CMK (cell line): ENCODE measurements at places on chromosomes 7 and 10.

- no peak for DNase-seq
Measured at GRCh38 chr10:123102673-123103072, 33.1 kb upstream of the HMX3 start.

GRCh38 chr7:540997-541396, 21.4 kb upstream of the PDGFA start:
- DNase-seq = no peak

DNA sequence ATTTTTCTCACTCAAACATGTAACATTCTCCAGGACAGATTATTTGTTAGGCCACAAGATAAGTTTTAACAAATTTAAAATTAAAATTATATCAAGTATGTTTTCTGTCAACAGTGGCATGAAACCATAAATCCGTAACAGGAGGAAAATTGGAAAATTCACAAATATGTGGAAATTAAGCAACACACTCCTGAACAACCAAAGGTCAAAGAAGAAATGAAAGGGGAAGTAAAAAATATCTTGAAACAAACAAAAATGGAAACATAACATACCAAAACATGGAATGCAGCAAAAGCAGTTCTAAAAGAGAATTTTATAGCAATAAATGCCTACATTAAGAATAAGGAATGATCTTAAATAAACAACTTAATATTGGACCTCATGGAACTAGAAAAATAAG, 147.3 kb downstream of the ZEB1 start:
- DNase-seq = no peak

GRCh38 chr7:104855861-104856260, 158.1 kb upstream of the KMT2E start:
- no peak for DNase-seq

DNA sequence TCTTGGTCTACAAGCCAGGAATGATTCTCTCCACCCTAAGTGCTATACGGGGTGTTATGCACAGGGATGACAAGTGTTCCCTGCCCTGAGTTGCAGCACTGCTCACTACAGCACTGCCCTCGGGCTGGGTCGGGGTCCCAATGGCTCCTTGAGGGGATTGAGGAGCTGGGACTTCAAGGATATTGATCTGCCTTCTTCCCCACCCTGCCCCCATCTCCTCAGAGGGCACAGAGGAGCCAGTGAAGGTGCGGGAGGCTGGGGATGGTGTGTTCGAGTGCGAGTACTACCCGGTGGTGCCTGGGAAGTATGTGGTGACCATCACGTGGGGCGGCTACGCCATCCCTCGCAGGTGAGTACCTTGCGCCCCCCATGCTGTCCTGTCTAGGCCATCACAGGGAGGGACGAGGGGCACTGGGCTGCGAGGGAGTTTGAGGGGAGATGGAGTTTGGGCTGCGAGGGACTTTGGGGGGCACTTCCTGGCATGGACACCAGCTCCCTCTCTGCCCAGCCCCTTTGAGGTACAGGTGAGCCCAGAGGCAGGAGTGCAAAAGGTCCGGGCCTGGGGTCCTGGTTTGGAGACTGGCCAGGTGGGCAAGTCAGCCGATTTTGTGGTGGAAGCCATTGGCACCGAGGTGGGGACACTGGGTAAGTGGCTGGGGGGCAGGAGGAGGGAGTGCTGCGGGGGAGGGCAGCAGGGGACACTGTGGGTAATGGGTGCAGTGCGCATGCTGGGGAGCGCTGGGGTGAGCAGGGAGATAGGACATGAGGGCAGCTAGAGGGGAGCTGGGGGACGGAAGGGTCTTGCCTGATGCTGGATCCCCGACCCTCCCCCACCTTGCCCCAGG, 10.3 kb downstream of the FLNC start:
- DNase-seq = no peak

- no peak for DNase-seq
Measured at GRCh38 chr7:5634107-5634950, 147.1 kb downstream of the RNF216 start.

- no peak for DNase-seq
Measured at GRCh38 chr10:97371696-97372095, 29.4 kb downstream of the RRP12 start.

GRCh38 chr10:23155169-23155568, 36.9 kb upstream of the PTF1A start:
- DNase-seq = no peak

- DNase-seq = no peak
Measured at GRCh38 chr10:126842836-126843235, 62.4 kb upstream of the DOCK1 start.

DNA sequence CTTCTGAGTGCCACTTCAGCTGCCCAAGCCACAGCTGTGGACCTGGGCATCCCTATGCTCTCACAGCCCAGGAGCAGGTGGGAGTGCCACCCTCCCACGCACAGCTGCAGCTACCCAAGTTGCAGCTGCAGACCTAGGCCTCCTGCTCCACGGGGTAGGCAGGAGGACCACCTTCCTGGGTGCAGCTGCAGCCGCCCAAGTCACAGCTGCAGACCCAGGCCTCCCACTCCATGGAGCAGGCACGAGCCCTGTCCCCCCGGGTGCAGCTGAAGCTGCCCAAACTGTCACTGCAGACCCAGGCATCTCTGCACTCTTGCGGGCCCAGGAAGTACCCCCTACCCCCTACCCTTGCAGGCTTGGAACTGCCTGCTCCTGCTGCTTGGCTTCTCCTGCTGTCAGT, 260.2 kb downstream of the XPNPEP1 start:
- no peak for DNase-seq

DNA sequence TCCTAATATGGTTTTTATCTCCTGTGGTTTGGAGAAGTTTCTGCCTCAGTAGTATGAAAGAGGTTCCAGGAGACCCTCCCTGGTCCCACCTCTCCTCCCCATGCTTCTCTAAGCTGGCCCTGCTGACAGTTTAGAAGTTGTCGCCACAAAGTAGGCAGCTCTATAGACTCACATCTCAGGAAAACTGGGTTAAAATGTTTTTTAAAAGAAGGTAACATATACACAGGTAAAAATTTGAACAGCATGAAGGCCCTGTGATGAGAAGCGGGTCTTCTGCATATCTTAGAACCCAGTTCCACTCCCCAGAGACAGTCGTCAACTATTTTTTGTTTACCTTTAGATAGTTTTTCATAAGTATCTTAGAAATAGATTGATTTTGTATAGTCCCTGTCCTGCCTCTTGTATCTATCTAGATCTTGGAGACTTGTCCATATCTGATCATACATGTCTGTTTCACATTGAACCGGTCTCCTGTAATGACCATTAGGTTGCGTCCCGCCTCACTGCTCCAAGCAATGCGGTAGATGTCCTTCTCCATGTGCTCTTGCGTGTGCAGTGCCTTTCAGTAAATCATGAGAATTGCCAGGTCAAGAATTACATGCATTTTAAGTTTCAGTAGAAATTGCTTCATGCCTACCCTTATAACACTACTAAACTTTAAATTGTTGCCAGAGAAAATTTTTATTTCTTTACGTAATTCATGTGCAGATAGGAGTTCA, 2.2 kb downstream of the DUSP5 start:
- DNase-seq = no peak

GRCh38 chr10:35328404-35329037, 7.8 kb upstream of the CCNY start:
- DNase-seq = no peak

DNA sequence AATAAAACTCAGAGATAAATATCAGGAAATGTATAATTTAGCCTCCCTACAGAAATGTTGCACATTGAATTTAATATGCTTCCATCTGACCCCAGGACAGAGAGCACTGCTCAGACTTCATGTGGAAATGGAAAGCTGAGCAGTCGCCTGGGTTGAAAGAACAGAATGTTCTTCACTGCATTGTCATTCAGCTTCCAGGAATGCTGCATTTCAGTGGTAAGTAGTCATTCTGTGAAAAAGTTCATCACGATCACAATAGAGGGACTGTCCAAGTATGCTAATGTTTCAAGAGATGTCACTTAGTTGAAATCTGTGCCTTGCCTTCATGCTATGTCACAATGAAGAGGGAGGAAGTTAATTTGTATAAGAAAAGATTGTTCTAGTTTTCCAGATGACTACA, 147.3 kb downstream of the NRCAM start:
- no peak for DNase-seq

GRCh38 chr7:88516429-88516828, 209.7 kb upstream of the STEAP4 start:
- no peak for DNase-seq

- DNase-seq = no peak
Measured at GRCh38 chr7:36207451-36208291, 54.6 kb downstream of the EEPD1 start.

GRCh38 chr10:77819210-77820112, 107.1 kb downstream of the DLG5 start:
- no peak for DNase-seq

DNA sequence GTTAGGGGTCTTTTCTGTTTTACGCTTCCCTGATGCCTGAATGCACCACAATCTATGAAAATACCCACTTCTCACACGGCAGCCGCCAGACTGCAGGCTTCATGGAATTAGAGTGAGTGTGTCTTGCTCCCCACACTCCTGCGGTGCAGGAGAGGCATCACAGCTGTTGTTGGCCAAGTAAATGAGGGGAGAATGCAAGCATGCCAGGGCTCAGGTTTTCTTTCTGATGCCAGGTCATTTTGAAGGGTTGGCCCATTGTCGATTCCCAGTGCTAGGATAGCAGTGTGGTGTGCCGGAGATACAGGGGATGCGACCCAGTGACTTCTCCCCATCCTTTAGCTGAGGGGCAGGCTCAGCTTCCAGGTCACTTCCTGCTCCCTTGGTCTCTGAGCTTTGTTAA, 16.3 kb downstream of the CXCL12 start:
- no peak for DNase-seq

DNA sequence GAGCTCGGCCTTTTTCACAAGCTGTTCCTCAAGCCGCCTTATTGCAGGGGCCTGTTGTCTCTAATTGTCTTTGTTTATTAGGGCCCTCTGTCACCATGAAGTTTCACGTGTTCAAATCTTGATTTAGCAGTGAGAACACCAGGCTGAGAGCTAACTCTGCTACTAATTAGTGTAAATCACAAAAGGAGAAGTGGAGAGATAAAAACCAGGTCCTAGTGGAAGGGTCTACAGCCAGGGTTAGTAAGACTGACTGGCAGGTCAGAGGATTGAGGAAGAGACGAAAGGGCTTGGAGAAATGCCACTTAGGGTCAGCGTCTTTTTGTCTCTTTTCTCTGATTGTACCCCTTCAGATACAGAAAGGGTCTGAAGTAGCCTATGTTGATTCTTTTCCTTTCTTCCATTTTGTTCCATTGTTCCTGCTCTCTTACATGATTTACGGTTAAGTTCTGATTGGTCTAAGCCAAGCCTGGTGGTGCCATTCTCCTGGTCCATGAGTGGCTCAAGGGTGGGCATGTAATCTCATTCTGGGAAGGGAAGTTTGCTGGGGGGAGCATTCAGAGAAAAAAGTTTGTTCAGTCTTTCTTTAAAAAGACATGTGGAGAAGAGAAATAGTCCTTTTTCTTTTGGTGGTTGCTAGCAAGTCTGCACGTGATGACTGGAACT, 21.3 kb downstream of the SSMEM1 start:
- DNase-seq = no peak

DNA sequence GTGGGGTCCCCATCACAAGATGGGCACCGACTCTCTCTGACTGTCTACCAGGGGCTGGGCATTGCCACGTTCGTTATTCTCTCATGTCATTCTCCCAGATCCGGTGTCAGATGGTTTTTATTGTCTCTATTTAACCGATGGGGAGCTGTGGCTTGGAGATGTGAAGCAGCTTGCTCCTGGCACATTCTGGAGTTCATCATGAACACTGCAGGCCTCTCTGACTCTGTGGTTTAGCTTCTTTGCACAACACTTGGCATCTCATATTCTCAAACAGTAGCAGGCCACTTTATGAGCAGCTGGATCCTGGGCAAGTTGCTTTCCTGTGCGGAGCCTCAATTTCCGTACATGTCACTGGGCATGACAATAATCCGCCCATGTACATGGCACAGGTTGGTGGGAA, 119.9 kb downstream of the LRRC18 start:
- no peak for DNase-seq

DNA sequence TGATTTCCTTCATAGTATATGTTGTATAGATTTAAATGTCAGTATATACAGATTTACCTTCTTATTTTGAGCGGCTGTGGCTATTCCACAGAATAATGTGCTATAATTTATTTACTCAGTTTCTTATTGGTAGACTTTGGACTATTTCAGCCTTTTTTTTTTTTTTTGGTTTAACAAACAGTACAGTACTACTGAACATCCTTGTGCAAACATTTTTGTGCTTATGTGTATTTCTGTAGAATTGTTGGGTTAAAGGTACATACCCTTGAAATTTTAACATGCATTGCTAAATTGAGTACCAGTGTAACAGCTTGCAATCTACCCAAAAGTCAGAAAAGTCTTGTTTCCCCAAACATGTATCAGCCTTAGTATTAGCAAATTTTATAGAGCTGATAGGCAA, 68.8 kb downstream of the HHEX start:
- no peak for DNase-seq

DNA sequence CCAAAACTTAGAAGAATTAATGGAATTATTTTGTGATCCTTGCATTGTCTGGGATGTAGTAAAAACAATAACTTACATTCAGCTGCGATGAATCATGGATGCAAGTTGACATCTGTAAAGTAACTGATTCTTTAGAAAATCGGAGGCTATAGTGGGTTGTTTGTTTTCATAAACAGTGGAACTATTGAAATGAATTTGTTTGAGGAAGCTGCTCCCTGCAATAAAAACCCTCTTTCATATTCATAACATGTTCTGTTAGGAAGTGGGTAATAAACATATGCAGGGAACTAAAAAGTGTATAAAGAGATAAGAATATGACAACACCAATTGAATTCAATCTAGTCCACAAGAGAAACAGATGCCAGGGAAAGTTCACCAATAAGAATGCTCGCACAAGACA, 53.6 kb downstream of the AGMO start:
- DNase-seq = no peak

- no peak for DNase-seq
Measured at GRCh38 chr10:88565072-88565471, 18.0 kb downstream of the RNLS start.

DNA sequence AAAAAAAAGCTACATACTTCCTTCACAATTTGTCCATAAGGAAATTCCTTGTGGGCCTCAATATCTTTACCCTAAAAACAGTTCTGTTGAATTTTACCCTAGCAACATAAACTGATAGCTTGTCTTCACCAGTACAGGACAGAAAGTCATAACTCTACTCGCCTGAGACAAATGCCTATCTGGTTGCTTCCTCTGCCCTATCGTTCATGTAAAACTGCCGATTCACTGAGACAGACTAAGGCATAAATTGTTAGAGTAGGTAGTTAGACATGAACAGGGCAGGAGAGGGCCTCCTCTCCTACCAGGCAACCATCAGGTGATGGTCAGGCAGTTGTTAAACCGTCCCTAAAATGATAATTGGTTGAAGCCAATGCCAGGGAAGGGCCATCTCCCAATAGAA, 25.0 kb downstream of the IFIT3 start:
- DNase-seq = no peak
